ENCODE measurements at places on chromosomes 7 and 10.

GRCh38 chr7:38411404-38411803 lies 138.0 kb upstream of the TARP start:
- no peak for DNase-seq

GRCh38 chr10:35641676-35642034 lies 441 bp downstream of the FZD8 start:
- no peak for DNase-seq

DNA sequence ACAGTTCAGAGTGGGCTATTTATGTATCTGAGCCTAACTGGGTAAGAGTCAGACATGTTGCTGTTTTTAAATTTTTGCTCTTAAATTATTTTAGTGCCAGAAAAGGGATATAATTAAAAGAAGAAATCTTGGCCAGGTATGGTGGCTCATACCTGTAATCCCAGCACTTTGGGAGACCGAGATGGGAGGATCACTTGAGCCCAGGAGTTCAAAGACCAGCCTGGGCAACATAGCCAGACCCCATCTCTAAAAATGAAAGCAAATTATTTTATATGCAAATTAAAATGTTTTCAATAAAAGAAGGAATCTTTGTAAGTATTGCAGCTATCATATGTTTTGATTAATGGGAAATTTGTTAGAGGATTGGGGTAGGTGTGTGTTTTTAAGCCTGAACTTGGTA lies 39.3 kb downstream of the BNIP3 start:
- DNase-seq, result no peak

- DNase-seq, result no peak
Observed at GRCh38 chr10:14616465-14616864, 158.2 kb downstream of the FAM107B start.

DNA sequence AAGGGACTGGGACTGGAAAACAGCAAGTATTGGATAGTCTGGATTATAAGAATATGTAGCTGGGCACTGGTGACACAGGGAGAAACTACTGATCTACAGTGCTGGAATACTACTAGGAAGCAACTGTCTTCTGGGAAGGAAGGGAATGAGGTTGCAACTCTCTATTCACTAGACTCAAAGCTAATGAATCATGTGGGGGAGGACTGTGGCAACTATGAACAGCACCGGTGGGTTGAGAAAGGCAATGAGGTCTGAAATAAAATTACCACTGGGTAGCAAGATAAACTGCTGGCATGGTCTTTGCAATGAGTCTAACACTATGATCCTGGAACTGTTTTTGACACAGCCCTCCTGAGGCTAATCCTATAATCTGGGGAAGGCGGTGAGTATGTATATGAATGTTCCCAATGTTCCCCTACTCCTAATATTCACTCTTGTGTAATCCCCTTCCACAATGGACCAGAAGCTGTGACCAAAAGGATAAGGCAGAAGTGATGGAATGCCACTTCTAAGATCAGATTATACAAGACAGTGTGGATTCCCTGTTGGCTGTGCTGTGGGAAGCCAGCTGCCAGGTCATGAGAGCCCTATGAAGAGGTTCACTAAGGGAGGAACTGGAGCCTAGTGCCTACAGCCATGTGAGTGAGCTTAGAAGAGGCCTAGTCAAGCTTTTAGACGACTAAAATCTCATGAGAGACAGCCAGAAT lies 101.3 kb upstream of the DNAJB12 start:
- DNase-seq, result no peak

GRCh38 chr7:22549667-22550513 lies 49.9 kb upstream of the STEAP1B start:
- peak; percentile 60 for DNase-seq

- peak; percentile 73 for DNase-seq
Observed at GRCh38 chr10:103281753-103282152, 4.8 kb downstream of the INA start.

- no peak for DNase-seq
Observed at GRCh38 chr7:117675497-117676435, 195.9 kb downstream of the CFTR start.

DNA sequence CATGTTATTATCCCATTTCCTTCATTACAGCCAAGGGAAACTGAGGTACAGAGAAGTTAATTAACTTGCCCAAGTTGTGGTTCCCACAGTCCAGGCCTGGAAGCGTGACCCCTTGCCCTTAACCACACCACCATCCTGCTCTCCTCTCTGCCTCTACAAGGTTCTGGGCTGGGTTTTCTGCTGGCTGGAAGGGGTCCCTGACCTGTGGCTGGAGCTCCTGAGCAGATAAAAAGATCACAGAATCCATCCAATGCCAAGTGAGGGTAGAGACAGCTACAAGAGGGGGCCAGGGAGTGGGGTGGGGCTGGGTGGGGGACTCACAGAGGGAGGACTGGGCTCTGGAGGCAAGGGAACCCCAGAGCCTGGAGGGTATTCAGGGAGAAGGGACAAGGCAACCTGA lies 9.7 kb downstream of the ASB10 start:
- no peak for DNase-seq

DNA sequence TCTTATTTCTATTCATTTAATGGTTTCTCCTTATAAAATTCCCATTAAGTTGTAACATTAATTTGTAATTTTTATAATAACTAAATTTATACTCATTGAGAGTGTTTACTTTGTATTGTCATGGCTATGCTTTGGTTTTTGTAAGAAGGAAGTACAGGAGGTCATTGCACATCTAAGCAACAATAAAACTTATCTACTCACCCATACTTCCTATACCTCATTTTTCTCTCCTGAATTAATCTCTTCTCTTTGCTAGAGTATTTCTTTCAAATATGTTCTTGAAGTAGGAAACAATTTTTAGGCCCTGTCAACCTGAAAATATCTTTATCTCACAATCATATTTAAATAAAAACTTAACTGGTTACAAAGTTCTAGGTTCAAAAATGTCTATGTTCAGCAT lies 95.4 kb upstream of the WDR11 start:
- no peak for DNase-seq

GRCh38 chr10:78719276-78719675 lies 349.5 kb upstream of the ZMIZ1 start:
- no peak for DNase-seq

- no peak for DNase-seq
Observed at GRCh38 chr10:64682043-64682442, 1160.8 kb downstream of the REEP3 start.

DNA sequence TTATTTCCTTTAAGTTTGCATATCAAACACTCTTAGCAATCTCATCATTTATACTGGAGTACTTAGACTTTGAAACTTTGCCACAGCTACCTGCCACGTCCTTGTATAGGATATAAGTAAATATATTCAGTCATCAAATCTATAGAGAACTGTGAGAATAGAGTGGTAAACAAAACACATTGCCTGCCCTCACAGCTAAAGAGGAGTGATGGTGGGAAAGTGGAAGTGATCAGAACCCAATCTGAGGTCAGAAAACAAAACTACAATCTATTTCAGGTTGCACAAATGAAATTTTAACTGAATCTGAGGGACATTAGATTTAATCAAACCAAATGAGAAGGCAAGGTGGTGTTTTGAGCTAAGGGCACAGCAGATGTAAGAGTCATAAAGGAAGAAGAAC lies 74.8 kb downstream of the ZEB1 start:
- no peak for DNase-seq
